ENCODE measurements at places on chromosomes 11 and 22.

DNA sequence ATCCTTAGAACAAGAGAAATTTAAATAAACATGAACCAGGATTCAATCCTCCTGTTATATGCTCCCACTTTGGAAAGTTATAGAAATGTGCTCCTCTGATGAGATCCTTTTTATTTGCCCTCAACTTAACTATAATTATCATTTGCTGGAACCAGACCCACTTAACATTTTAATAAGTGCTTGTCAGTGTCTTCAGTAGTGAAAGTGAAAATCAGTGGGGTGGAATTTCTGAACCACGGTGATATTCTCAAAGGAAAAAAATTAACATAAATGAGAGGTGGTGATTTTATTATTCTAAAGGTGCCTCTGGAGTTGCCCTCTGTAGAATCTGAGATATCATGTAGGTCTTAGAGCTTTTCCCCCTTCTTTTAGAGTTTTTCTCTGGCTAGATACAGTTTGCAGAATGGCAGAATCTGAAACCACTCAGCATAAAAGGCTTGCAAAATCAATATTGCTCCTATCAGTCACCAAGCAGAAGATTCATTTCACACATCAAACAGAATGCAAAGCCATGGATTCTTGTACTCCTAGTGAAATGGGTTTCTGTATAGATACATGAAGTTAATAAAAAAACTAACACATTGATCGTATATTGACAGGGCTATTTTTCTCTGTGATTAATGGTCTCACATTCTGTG, 213.2 kb downstream of the LUZP2 start:
- ATAC-seq = no peak

DNA sequence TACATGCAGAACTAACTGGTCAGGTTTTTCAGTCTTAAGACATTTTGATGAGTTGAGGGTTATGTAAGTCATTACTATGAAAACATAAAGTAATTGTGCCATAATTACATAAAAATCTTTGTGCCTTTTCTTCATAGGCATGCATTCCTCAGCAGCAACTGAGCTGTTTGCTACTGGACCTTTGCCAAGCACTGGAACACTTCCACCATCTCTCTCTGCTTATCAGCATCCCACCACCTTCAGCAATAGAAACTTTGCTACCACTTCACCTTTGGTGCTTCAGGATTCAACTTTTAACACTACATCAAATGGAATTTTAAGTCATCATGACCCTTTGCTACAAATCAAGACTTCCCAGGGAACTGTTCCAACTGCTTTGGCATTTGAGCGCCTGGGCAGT, 39.0 kb downstream of the QSER1 start:
- ATAC-seq = no peak

DNA sequence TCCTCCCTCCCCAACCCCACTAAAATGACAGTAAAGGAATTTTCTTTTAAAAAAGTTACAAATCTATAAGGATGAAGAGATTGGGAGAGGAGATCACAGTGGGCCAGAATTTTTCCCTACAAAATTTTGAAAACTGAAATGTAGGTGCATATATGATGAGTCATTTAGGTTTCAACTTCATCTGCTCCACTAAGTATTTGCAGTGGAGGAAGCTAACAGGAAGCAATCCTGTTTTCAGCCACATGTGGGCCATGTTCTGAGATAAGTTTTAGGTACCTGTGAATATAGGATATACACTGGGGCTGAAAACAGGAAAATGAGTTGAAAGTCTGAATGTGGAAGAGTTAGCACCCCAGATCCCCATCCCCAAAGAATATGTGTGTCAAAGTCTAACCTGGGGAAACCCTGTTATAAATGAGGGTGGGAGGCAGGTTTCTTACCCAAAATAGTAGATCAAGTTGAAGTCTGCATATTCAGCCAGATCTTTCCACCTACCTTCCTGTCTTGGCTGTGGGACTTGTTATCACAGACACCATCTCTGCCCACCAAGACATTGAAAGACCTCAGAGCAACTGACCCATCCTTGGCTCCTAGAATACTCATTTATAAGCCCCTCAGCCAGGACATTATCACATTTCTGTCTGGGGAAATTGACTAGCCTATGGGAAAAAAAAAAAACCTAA, 87.3 kb downstream of the PACS1 start:
- ATAC-seq = peak; percentile 48

DNA sequence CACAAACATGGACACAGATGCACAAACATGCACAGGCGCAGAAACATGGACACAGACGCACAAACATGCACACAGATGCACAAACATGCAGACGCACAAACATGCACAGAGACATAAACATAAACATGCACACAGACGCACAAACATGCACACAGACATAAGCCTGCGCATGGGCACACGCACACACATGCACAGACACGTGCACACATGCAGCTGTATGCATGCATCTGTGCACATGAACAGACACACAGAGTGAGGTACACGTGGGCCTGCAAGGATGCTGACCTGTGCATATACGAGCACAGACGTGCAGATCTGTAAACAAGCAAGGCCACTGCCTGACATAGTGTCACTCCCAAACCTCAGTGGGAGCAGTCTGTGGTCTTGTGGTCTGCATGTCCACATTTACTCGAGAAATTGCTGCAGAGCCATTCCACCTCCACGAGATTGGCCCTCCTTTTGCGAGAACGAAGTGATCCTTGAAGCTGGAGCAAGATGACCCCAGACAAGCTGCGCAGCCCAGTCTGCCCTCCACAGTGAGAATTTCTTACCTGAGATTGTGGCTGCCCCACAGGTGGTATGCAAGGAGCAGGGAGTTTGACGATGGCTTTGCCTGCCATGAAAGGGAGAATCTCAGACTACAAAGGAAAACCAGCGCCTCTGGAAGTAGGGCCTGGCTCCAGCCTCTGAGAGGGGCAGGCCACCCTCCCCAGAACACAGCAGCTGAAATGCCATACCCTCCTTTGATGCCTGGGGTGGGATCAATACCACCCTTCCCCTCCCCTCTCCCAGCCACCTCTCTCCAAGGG, 299.9 kb downstream of the BRD1 start:
- ATAC-seq = no peak

GRCh38 chr11:61528114-61528513, 19.6 kb downstream of the LRRC10B start:
- no peak for ATAC-seq

- ATAC-seq = no peak
Observed at GRCh38 chr11:3208272-3208671, 10.3 kb downstream of the MRGPRG start.

GRCh38 chr11:3969613-3970012, 114.1 kb downstream of the STIM1 start:
- peak; percentile 60 for ATAC-seq

DNA sequence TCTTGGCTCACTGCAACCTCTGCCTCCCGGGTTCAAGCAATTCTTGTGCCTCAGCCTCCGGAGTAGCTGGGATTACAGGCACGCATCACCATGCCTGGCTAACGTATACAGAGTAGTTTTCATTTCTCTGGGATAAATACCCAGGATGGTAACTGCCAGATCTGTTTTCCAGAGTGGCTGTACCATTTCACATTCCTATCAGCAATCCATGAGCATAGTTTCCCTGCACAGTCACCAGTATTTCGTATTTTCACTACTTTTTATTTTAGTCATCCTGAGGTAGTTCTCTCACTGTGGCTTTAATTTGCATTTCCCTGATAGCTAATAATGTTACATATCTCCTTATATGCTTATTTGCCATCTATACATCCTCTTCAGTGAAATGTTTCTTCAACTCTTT, 11.0 kb upstream of the SCARF2 start:
- no peak for ATAC-seq

DNA sequence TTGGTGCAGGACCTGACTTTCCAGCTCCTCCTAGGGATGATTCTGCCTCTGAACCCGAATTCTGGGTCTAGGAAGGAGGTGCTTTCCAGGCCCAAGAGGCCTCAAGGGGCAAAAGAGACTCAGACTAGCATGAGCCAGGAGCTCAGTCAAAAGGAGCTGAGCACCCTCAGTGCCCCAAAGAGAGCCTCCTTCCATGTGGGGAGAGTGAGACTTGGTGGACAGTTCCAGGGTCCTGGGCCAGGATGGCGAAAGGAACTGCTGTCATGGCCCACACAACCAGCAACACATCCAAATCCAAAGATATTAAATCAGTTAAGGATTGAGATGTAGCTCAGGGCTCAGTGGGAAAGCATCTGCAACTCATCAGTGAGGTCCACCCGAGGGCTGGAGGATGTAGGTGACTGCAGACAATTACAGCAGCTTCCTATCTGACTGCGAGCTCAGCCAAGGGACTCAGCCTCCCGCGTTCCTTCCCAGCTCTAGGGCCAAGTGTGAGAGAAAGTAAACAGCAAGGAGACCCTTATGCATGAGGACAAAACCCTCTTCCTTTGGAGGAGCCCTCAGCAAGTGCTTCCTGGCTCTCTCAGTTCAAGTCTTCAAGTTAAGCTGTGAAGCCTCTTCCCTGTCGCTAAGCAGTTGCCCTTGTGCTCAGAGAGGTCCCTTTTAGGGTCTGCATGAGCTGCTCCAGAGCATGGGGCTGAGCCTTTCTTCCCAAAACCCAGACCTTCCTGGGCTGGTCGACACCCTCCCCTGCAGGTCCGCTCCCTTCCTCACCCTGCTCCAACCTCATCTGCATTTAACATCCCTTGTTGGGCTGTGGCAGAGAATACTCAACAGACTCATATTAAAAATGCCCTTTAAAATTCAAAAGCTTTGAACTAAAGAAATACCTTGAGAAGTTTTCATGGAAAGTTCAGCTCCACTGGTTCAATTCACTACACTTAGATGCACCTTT, 35.8 kb downstream of the C11orf58 start:
- no peak for ATAC-seq

DNA sequence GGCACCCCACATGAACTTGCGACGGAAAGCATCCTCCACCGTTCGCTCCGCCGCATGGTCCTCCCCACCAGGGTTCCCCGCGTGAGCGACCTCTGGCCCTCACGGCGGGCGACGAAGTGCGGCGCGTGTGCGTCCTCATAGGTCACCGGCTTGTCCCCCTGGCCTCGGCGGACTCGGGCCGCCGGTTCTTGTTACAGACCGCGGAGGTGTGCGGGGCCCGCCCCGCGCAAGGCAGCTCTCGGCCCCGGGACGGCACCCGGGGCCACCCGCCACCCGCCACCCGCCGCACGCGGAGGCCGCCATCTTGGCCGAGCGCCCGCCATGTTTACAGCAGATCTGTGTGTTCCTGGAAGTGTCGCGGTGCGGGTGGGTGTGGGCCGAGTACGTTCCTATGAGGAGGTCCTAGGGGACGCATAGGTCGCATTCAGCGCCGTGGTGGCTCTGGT, 3.5 kb upstream of the IFITM2 start:
- no peak for ATAC-seq
